ENCODE measurements at places on chromosomes 12 and 14.

GRCh38 chr14:95234426-95234825 lies 77.1 kb upstream of the DICER1 start:
- DNase-seq, result no peak

DNA sequence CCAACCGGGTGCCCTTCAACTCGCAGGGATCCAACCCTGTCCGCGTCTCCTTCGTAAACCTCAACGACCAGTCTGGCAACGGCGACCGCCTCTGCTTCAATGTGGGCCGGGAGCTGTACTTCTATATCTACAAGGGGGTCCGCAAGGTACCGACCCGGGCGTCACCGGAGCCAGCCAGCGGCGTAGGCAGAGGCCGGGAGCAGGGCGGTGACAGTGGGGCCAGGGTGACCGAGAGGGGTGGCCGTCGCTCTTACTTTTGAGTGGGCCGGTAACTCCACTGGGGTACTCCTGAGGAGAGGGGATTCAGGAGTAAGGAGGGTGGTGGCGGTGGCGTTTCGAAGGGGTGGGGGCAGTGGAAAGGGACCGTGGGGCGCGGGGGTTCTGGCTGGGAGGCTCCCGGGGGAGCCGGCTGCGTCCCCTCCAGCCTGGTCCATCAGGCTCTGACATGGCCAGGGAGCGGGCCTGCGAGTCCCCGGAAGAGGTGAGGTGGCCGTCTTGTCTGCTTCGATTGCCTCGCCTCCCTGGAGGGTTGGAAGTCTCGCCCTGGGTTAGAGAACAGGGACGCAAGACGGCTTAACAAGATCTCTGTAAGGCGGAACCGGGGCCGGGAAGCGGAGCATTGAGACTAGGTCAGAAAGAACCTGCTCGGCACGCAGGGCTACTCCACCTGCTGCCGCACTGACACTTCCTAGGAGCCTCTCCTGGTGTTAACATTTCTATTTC lies 491 bp downstream of the WDR20 start:
- peak; percentile 44 for DNase-seq

DNA sequence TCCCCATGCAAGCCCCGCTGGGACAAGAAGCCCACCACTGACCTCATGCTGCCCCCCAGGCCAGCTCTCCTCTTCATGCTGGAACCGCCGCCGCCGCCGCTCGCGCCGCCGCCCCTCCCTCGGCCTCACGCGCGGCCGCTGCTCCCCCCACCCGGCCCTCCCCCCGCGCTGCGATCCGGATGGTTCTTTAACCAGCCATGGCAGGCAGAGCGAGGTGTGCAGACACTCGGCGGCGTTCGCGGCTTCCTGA lies at the start of gene DCAF5:
Gene DCAF5 (minus strand): TSS at position 218 of the 250 bp plus-strand sequence. CDS start 141 bp downstream, at position 77.
- DNase-seq, result no peak

DNA sequence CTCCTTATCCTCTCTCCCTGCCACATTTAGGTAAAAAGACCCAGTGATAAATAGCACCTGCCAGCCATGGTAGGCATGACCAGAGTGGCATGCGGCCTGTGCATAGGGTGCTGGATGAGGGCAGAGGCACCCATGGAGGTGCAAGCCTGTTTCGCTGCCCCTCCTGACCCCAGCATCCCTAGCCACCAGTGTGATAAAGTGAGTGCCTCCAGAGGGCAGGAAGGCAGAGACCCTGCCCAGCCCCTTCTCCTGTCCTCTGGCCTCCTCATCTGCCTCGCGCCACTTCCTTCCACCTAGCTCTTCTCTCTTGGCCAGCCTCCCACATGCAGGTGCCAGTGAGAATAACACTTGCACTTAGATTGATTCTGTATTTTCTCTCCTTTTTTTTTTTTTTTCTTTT lies 108.3 kb upstream of the FUT8 start:
- DNase-seq, result no peak

DNA sequence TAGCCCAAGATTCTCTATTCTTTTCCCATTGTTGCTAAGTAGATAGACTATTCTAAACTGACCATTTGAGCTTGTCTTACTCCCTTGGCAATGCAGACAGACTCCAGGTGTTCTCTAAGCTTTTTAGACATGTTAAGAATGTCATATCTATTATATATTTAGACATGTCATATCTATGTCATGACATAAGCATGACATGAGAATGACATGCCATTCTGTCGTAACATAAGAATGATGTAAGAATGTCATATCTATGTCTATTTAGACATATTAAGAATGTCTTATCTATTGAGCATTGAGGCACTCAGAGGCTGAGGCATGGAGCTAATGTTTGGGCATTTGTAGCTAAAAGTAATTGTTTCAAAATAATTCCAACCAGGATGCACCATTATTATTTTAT lies 277.3 kb upstream of the ATP2B1 start:
- DNase-seq, result no peak

- DNase-seq, result no peak
These were observed 287.8 kb downstream of the NAV3 start for GRCh38 chr12:78118486-78118885.

DNA sequence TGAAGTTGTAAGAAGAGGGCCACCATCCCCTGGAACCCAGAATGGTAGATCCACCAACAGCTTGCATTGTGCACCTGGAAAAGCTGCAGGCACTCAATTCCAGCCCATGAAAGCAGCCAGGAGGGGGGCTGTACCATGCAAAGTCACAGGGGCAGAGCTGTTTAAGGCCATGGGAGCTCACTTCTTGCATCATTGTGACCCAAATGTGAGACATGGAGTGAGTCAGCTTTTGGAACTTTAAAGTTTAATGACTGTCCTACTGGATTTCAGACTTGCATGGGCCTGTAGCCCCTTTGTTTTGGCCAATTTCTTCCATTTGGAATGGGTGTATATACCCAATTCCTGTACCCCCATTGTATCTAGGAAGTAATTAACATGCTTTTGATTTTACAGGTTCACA lies 50.8 kb downstream of the SLC16A7 start:
- DNase-seq, result no peak

- no peak for DNase-seq
These were observed 847.8 kb downstream of the RPS29 start for GRCh38 chr14:48738186-48738925.

DNA sequence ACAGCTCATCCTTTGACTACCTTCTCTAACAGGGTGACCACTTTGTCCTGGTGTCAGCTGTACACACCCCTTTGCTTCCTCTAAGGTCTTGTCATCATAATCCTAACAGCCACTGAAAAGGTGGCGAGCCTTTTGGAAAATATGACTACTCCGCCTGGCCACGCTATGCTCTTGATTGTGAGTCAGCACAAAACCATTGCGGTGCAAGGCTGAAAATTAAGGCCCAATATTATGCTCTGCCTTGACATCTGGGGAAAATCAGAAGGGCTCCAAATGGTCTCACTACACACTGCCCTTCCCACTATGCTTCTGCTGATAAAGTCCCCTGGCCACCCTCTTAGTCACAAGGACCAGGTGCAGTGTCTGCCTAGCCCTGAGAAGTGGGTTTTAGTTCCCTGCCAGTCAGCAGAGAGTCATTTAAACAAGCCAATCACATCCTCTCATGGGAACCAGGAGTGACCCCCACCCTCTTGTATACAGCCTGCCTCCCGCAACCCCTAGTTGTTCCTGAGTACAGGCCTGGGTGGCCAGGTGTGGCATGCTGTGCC lies 34.3 kb downstream of the FGD6 start:
- DNase-seq, result no peak

Data from activated CD4-positive, CD25-positive, alpha-beta regulatory T cell treated with anti-CD3 and anti-CD28 coated beads, Interleukin-2, amount 50 U/mL, for 72 hours (primary cell).